ENCODE measurements at places on chromosomes 11 and 22.
A peak's percentile ranks its signal among the peaks of the same experiment; 100 is the strongest.

- DNase-seq = no peak
Measured at GRCh38 chr11:121426476-121427399, 25.4 kb upstream of the SORL1 start.

DNA sequence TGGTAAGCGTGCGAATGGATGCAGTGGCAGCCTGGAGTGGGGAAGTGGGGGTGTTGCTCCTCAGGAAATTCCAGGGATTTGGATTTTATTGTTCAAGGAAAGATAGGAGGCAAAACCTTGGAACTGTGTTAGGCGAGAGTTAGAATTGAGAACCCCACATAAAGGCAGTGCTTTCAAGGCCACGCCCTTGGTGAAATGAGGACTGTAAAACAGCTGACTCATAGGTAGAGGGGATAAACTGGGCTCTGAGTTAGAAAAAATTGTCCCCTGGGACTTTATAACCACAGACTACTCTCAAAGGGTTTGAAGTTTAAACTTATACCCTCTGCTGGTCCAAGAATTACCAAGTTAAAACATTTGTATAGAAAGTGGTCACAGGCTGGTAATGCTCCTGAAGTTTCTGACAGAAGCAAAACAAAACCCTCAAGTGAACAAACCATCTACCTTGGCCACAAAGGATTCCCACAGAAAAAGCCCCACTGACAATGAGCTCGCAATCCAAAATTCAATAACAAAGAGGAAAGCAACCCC lies 250.3 kb upstream of the TBCEL start:
- no peak for DNase-seq

- DNase-seq = no peak
Measured at GRCh38 chr22:49951986-49952896, 8.3 kb upstream of the PIM3 start.

DNA sequence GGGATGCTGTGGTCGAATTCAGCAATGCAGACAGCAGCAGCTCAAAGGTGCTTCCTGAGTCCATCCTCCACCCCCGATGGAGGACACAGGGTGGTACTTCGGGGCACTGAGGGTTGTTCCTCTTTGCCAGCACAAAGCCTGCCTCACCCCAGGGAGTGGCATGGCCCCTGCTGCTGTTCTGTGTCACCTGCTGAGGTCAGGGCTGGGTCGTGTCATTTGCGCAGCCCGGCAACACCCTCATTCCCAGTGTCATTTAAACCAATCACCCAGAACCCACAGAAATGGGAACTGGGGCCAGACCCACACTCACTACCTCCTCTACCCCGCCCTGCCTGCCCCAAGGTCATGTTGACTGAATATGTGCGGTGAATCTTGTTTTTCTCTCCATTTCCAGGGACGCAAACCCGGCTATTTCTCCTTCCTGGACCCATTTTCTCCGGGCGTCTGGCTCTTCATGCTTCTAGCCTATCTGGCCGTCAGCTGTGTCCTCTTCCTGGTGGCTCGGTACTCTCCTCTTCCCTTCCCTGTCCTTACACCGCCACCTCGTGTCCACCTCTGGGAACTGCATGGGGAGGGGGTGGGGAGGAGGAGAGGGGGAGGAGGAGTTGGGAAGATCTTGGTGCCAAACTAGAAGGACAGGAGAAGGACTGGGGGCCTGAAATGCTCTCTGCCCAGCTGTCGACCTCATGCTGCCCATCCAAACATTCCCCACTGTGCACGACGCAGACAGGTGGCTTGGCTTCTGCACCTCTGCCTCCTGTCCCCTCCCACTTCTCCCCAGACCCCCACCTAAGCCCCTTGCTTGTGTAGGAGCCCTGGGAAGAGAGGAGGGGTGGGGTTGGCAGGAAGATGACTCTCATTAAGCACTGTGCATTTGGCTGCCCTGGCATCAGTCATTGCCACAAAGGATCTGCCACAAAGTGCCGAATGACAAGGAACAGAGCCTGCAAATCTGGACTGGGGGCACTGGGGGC lies 71.2 kb upstream of the TBCEL start:
- DNase-seq = peak; percentile 96

Measured in NCI-H1417 (cell line).